Prostate gland (tissue), 2 donors: ENCODE measurements at places on chromosomes 16 and 17. TPM values are rescaled to one million over a fixed set of nuclear protein-coding genes. Genes with fewer than 3 reads are reported as not detected.

GRCh38 chr17:41586863-41587495, at the start of gene KRT14:
KRT14 (minus strand) TSS chr17:41586895; CDS start chr17:41586834, 61 bp downstream.
- H3K4me1 ChIP-seq = no peaks in the 10 kb centered on the region
- H3K36me3 ChIP-seq = no peaks in the 10 kb centered on the region
- no peak for DNase-seq
- H3K27me3 ChIP-seq = no peaks in the 10 kb centered on the region

GRCh38 chr16:19935694-19936093, 51.0 kb upstream of the GPRC5B start:
- H3K27ac ChIP-seq = no peak overlapping the region
- no peak overlapping the region for H3K4me3 ChIP-seq
- no peaks in the 10 kb centered on the region for H3K36me3 ChIP-seq
- DNase-seq = no peak

DNA sequence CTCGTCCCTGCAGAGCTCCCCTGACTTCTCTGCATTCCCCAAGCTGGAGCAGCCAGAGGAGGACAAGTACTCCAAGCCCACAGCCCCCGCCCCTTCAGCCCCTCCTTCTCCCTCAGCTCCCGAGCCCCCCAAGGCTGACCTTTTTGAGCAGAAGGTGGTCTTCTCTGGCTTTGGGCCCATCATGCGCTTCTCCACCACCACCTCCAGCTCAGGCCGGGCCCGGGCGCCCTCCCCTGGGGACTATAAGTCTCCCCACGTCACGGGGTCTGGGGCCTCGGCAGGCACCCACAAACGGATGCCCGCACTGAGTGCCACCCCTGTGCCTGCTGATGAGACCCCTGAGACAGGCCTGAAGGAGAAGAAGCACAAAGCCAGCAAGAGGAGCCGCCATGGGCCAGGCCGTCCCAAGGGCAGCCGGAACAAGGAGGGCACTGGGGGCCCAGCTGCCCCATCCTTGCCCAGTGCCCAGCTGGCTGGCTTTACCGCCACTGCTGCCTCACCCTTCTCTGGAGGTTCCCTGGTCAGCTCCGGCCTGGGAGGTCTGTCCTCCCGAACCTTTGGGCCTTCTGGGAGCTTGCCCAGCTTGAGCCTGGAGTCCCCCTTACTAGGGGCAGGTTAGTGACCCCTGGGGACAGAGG, 11.4 kb downstream of the MLLT6 start:
- H3K27ac ChIP-seq = no peak overlapping the region
- H3K27me3 ChIP-seq = no peaks in the 10 kb centered on the region
- DNase-seq = no peak
- H3K4me1 ChIP-seq = no peaks in the 10 kb centered on the region
- H3K4me3 ChIP-seq = no peak overlapping the region

- DNase-seq = no peak
- H3K27ac ChIP-seq = peak overlapping the region; percentile 61
- no peaks in the 10 kb centered on the region for H3K27me3 ChIP-seq
- no peaks in the 10 kb centered on the region for H3K36me3 ChIP-seq
These were observed 65.8 kb upstream of the SMIM36 start for GRCh38 chr17:55576996-55577586.

DNA sequence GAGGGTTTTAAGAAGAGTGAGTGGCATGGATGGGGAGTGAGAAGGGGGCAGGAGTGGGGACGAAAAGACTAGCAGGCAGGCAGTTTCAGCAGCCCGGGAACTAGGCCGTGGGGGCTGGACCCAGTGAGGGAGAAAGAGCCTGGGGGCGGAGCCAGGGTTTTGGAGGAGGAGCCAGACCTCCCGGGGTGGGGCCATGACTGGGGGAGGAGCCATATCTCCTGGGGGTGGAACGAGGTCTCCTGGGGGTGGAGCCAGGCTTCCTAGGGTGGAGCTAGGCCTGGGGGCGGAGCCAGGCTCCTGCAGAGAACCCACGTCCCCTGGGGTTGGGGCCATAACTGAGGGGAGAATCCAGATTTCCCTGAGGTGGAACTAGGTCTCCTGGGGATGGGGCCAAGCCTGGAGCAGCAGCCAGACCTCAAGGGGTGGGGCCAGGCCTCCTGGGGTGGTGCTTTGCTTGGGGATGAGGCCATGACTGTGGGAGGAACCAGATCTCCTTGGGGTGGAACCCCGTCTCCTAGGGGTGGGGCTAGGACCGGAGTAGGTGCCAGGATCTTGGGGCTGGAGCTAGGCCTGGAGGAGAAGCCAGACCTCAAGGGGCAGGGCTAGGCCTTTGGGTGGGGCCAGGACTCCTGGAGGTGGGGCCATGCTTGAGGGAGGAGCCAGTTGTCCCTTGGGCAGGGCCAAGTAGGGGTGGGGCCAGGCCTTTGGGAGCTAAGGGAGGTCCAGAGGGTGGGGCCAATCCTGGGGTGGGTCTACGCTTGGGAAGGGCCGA, 41.7 kb upstream of the JPH3 start:
- no peaks in the 10 kb centered on the region for H3K4me1 ChIP-seq
- no peaks in the 10 kb centered on the region for H3K27me3 ChIP-seq
- H3K36me3 ChIP-seq = no peaks in the 10 kb centered on the region
- DNase-seq = no peak
- H3K27ac ChIP-seq = no peak overlapping the region

GRCh38 chr16:49959552-49960277, 65.3 kb upstream of the CNEP1R1 start:
- H3K4me1 ChIP-seq = no peaks in the 10 kb centered on the region
- no peak overlapping the region for H3K27ac ChIP-seq
- H3K27me3 ChIP-seq = no peaks in the 10 kb centered on the region
- H3K36me3 ChIP-seq = no peaks in the 10 kb centered on the region
- H3K4me3 ChIP-seq = no peak overlapping the region

DNA sequence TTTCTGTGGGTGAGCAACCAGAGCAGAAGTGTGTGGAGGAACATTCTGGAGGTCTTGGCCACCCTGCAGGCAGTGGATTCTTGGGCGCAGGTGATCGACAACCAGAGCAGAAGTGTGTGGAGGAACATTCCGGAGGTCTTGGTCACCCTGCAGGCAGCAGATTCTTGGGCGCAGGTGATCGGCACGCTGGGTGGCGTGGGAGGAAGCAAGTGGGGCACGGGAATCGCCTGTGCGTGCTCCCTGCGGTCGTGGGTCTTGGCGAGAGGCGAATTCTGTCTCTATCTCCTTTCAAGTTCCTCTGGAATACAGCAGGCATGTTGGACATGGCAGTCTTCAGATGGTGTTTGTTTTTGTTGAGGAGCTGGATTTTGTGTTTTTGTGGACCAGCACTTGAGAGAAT, 30.7 kb upstream of the ZNF750 start:
- H3K27ac ChIP-seq = no peak overlapping the region
- H3K36me3 ChIP-seq = peaks cover 7% of the 10 kb centered on the region
- H3K4me1 ChIP-seq = peaks cover 7% of the 10 kb centered on the region
- no peak for DNase-seq
- no peak overlapping the region for H3K4me3 ChIP-seq
- no peaks in the 10 kb centered on the region for H3K27me3 ChIP-seq

DNA sequence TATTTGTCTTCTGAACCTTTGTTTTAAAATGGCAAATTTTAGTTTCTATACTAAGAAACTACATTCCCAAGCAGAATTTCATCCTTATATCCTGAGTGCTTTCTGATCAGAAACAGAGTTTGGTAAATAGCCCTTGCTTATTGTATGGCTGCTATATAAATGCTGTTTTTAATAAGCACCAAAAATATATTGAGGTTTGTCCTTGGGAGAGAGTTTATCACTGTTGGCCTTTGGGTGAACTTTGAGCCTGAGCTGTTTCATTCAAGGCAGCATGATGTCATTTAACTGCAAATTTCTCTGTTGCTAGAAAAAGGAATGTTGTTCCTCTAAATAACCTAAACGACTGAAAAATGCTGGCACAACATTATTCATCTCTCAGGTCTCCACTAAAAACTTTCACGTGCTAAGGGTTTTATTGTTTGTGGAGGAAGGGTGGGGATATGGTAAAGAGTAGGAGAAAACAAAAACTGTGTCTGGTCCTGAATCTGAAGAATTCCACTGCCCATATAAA, 334.3 kb upstream of the TBX2 start:
- H3K27me3 ChIP-seq = no peaks in the 10 kb centered on the region
- no peaks in the 10 kb centered on the region for H3K36me3 ChIP-seq

HNF1B gene
- total RNA-seq = 2.7 TPM

KRTAP9-8 gene
- not detected for total RNA-seq

LGALS9B gene
- not detected for total RNA-seq

GRAP gene
- total RNA-seq = 11.1 TPM

HOXB2 gene
- total RNA-seq = 4.1 TPM
